ENCODE measurements at places on chromosomes 6 and 20. TPM values are rescaled to one million over a fixed set of nuclear protein-coding genes. Genes with fewer than 3 reads are reported as not detected.
A peak's percentile ranks its signal among the peaks of the same experiment; 100 is the strongest.

- DNase-seq, result no peak
These were observed 190.3 kb upstream of the POU3F2 start for GRCh38 chr6:98644063-98644462.

Gene MEP1A
- not detected for total RNA-seq

GRCh38 chr20:47704746-47705496 lies 80.4 kb downstream of the SULF2 start:
- peak; percentile 25 for DNase-seq

DNA sequence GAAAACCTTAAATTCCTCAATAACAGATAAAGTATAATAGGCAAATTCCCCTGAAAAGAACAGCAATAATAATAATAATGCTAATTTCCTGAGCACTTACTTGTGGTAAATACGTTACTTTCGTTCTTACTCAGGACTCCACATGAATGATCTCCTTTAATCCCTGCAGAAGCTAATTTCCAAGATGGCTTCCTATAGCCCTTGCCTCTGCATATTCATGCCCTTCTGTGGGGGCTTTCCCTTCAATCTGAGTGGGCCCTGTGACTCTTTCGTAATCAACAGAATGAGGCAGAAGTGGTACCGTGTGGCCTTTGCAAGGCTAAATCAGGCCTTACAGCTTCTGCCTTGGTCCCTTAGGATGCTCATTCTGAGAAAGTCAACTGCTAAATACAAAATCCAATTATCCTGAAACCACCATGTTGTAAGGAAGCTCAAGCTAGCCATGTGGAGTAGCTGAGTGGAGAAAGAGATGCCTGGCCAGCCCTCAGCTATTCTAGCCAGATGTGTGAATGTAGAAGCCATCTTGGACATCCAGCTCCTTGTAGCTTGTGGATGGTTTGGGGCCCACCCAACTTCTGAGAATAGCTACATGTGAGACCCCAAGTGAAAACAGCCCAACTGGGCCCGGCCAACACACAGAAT lies 50.5 kb downstream of the MCUR1 start:
- DNase-seq, result no peak

DNA sequence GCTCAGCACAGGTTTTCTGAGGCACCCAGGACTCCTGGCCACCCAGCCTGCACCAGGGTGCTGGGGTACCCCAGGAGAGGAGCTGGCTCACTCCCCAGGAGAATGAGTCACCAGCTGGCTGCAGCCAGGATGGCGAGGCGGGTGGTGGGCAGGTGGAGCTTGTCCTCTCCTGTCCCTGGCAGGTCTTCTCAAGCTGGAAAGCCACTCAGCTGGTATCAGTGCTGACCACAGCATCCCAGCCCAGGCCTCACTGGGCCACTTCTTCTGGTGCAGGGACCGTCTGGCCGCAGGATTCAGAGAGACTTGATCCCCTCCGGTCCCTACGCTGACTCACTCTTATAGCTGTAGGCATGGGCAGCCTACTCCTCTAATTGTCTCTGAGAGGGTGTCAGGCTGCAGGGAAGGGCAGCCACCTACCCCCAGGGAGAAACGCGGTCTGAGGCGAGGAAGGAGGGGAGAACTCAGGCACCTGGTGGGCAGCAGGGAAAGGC lies 22.2 kb downstream of the TFEB start:
- DNase-seq, result peak; percentile 54

DNA sequence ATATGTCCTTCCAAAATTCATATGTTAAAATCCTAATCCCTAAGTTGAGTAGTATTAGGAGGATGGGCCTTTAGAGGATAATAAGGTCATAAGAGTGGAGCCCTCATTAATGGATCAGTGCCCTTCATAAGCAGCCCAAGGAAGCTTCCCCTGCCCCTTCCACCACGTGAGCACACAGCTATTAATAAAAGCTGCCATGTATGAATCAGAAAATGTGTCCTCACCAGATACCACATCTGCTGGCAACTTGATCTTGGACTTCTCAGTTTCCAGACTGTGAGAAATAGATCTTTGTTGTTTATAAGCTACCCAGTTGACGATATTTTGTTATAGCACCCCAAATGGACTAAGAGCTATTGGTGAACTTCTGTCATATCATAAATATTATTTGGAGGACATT lies 207.7 kb upstream of the HDDC2 start:
- DNase-seq, result no peak

- no peak for DNase-seq
These were observed 4.5 kb downstream of the HSPA1A start for GRCh38 chr6:31819871-31820299.

Gene RNF39
- total RNA-seq, result not detected

DNA sequence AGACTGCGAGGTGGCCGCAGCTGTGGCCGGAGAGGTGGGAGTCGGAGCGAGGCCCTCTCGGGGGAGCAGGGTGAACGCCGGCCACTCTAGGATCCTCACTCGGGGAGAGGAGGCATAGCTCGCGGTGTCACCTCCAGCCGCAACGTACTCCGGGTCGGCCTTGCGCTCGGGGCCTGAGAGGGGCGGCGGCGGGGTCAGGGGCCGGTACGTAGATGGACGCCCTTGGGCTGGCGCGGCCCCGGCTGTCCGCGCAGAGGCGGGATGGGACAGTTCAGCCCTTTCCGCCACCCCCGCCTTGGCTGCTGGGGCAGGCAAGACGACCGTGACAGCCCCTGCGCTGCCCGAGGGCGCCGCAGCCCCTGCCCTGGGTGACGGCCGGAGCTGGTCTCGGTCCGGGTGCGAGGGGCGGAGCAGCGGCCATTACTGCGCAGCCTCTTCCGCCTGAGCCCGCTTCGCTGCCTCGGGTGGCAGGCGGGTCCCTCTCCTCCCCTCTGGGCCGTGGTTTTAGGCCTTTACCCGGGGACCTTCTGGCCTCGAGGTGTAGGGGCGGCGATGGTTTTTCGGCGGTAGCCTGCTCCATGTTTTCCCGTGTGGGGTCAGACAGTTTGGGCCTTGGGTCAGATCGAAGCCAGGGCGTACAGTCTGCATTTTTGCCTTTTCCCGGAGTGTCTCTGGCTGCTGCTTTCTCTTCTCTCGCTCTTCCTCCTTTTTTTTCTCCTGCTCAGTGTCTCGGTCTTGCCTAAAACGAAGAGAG lies 405 bp downstream of the RNF146 start:
- peak; percentile 82 for DNase-seq

GRCh38 chr6:18011287-18011686 lies 23.9 kb upstream of the KIF13A start:
- DNase-seq, result no peak

DNA sequence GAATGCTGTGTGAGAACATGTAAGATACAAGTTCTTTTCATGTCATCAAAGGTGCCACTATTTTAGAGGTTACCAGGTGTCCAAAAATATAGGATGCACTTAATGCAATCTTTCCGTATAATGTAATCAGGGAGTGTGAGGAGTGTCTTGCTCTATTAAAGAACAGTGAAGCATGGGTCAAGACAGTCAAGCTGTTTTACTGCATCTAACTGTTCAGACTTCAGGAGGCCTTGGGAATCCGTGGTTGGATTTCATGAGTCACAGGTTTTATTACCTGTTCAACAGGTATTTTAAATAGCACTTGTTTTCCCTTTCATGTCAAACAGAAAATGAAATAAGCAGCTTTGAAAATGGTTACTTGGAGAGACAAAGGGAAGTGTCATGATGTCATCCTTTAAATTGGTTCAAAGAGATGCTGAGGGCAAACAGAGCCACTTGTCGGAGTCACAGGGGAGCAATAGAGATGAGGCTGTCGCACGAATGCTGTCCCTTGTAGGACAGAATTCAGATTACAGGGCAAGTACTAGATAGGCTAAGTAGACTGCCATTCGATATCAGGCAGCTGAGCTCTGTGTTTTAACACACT lies 621.5 kb downstream of the QKI start:
- DNase-seq, result no peak
